Mammary microvascular endothelial cell (primary cell): ENCODE measurements at places on chromosomes 2 and 18. TPM values are rescaled to one million over a fixed set of nuclear protein-coding genes. Genes with fewer than 3 reads are reported as not detected.

The PKDCC gene
- total RNA-seq, result 1.3 and 1.4 TPM in 2 replicates

The TUBB8B gene
- total RNA-seq, result not detected in 2 replicates

The TXNL1 gene
- 75.9 and 78.8 TPM in 2 replicates for total RNA-seq

The CHMP1B gene
- total RNA-seq, result 39.3 and 42.0 TPM in 2 replicates

The ERFE gene
- total RNA-seq, result 1.3 and 1.5 TPM in 2 replicates

The GPBAR1 gene
- not detected in 2 replicates for total RNA-seq

The CCDC74B gene
- 0.93 and 1.8 TPM in 2 replicates for total RNA-seq

The TUBA3E gene
- total RNA-seq, result not detected in 2 replicates

The MOGAT1 gene
- not detected in 2 replicates for total RNA-seq

The WNT6 gene
- total RNA-seq, result not detected in 2 replicates

The SCYGR4 gene
- not detected in 2 replicates for total RNA-seq

The ALLC gene
- not detected in 2 replicates for total RNA-seq

The REG3G gene
- not detected in 2 replicates for total RNA-seq

The HMSD gene
- not detected in 2 replicates for total RNA-seq

The RAMP1 gene
- total RNA-seq, result not detected in 2 replicates

The POTEI gene
- 0.05 and 0.07 TPM in 2 replicates for total RNA-seq

The SRD5A2 gene
- not detected in 2 replicates for total RNA-seq

The RAB27B gene
- under 0.01 and 0.25 TPM in 2 replicates for total RNA-seq

The PRSS56 gene
- not detected in 2 replicates for total RNA-seq

The IGFBP2 gene
- 248 and 250 TPM in 2 replicates for total RNA-seq

The GREB1L gene
- 0.07 and 3.1 TPM in 2 replicates for total RNA-seq

The BUB1 gene
- total RNA-seq, result 45.8 and 49.7 TPM in 2 replicates

The FZD7 gene
- total RNA-seq, result 0.27 TPM in 1 of 2 replicates, not detected in the other

The TTC39C gene
- total RNA-seq, result 6.0 and 7.6 TPM in 2 replicates

The XPO1 gene
- 104 and 136 TPM in 2 replicates for total RNA-seq
